ENCODE measurements at places on chromosomes 1 and 21. TPM values are rescaled to one million over a fixed set of nuclear protein-coding genes. Genes with fewer than 3 reads are reported as not detected.

- peak overlapping the region; percentile 76 for H3K27ac ChIP-seq
- peak; percentile 53 for DNase-seq
- H3K4me3 ChIP-seq: peak overlapping the region; percentile 44
- no peaks in the 10 kb centered on the region for H3K36me3 ChIP-seq
Measured at GRCh38 chr1:162631546-162632191, 595 bp upstream of the DDR2 start.

- no peaks in the 10 kb centered on the region for H3K4me1 ChIP-seq
- DNase-seq: no peak
- no peak overlapping the region for H3K27ac ChIP-seq
- no peak overlapping the region for H3K4me3 ChIP-seq
- no peaks in the 10 kb centered on the region for H3K27me3 ChIP-seq
- no peaks in the 10 kb centered on the region for H3K36me3 ChIP-seq
Measured at GRCh38 chr1:210076620-210077019, 138.6 kb downstream of the SYT14 start.

DNA sequence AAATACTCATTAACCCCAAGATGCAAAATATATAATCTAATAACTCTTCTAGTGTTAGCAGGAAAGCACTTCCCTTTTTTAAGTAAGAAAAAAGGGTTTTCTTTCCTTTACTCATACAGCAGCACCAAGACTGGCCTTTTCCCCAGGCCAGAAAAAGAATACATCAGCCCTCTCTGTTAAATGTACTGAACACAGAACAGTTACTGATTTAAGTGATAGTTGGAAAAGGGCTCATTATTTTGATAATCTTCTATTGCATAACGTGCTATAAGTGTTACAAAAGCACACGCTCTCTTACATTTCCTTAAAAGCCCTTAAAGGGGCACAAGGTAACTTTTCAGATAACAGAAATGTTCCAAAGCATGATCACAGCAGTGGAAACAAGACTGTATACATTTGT, 142.9 kb downstream of the TIAM1 start:
- H3K27ac ChIP-seq: no peak overlapping the region
- DNase-seq: no peak
- no peaks in the 10 kb centered on the region for H3K27me3 ChIP-seq
- H3K4me3 ChIP-seq: no peak overlapping the region
- no peaks in the 10 kb centered on the region for H3K4me1 ChIP-seq
- no peaks in the 10 kb centered on the region for H3K36me3 ChIP-seq

DNA sequence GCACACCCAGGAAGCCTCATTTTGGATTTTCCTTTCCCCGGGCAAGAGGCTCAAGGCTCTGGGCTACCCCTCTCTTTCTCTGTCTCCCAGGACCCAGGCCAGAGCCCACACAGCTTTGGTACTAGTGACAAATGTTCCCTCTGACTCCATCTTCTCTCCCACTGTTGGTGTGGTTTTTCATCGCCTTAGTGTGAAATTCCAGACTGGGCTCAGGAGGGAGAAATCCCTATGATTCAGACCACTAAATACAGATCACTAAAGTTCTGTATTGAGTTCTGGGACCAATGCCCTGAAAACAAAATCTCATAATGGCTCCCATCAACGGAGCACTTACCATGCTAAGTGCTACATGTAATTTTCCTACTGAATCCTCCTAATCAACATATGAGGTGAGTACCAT, 26.1 kb downstream of the IQGAP3 start:
- no peaks in the 10 kb centered on the region for H3K27me3 ChIP-seq
- H3K4me3 ChIP-seq: no peak overlapping the region
- no peaks in the 10 kb centered on the region for H3K36me3 ChIP-seq
- no peak overlapping the region for H3K27ac ChIP-seq
- DNase-seq: no peak
- H3K4me1 ChIP-seq: no peaks in the 10 kb centered on the region

DNA sequence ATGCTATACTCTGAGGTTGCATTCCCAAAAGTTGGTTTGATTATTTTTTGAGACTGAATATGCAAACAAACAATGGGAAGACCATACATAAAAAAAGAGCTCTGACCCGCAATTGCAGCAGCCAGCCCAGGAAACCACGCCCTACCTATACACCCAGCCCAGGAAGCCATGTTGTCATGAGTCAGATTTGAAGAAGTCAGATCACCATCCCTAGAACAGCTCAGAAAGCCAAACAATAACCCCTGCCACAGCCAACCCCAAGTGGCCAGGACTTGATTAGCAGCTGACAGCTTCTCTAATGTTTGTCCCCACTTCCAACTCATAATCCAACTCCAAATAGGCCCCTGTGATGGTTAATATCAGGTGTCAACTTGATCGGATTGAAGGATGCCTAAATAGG, 621.9 kb downstream of the NPHP4 start:
- DNase-seq: no peak
- no peak overlapping the region for H3K27ac ChIP-seq
- no peak overlapping the region for H3K4me3 ChIP-seq
- no peaks in the 10 kb centered on the region for H3K4me1 ChIP-seq

- H3K36me3 ChIP-seq: no peaks in the 10 kb centered on the region
- H3K27me3 ChIP-seq: no peaks in the 10 kb centered on the region
- no peak overlapping the region for H3K4me3 ChIP-seq
- no peaks in the 10 kb centered on the region for H3K4me1 ChIP-seq
- no peak for DNase-seq
Measured at GRCh38 chr1:30650968-30651320, 72.4 kb downstream of the MATN1 start.

DNA sequence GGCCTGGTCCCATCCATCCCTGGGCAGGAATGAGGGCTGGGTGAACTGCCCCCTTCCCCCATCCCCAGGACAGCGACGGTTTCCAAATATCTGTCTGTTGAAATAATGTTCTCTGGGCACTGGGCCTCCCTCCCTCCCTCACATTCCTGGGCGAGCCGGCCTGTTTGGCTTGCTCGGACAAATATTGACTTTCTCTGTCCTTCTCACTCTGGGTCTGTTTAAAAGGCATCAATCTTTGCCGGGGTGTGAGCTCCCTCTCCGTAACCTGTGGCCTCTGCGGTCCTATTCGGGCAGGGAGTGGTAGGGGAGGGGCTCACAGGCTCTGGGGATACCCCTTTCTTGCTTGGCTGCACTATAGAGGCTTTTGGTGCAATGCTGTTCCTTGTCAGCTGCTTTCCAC, 40.2 kb downstream of the FOXD2 start:
- DNase-seq: no peak
- H3K4me3 ChIP-seq: no peak overlapping the region
- H3K4me1 ChIP-seq: no peaks in the 10 kb centered on the region
- no peak overlapping the region for H3K27ac ChIP-seq

DNA sequence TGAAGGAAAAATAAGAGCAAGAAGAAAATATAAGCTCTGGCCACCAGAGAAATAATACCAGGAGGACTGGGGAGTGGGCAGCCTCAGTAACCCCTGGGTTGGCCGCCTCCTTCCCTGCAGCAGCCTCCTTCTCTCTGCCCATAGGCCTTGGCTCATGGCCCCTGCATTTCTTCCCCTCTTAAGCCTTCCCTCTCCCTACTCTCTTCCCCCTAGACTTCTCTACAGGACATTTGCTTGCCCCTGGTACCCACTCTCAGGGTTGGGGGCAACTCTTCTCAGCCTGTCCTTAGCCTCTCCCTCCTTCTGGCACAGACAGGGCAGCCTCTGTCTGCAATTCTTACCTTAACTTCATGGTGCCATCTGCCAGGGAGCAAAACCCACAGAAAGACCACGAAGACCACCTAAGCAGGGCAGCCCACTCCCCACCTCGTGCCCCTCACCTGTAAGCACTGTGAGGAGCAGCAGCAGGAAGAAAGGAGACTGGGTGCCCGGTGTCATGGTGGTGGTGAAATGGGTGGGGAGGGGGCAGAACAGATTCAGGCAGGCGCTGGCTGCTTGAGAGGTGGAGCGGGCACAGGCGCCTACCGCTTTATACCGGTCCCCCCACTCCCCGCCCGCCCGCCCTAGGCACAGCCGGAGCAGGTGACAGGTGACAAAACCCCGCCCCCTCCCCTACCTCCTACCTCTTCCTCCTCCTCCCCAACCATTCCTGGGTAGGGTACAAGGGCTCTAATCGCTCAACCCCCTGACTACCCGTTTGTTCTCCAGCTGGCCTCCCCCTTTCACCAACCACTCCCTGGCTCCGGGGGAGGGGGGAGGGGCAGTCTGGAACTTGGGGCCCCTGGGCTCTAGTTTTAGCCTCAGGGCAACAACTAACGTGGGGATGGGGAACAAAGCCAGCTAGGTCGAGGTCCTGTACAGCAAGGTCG, 15.1 kb downstream of the THBS3 start:
- no peak for DNase-seq
- H3K27ac ChIP-seq: peak overlapping the region; percentile 95
- H3K27me3 ChIP-seq: no peaks in the 10 kb centered on the region
- peak overlapping the region; percentile 45 for H3K4me3 ChIP-seq
- peaks cover 13% of the 10 kb centered on the region for H3K4me1 ChIP-seq
- no peaks in the 10 kb centered on the region for H3K36me3 ChIP-seq

DNA sequence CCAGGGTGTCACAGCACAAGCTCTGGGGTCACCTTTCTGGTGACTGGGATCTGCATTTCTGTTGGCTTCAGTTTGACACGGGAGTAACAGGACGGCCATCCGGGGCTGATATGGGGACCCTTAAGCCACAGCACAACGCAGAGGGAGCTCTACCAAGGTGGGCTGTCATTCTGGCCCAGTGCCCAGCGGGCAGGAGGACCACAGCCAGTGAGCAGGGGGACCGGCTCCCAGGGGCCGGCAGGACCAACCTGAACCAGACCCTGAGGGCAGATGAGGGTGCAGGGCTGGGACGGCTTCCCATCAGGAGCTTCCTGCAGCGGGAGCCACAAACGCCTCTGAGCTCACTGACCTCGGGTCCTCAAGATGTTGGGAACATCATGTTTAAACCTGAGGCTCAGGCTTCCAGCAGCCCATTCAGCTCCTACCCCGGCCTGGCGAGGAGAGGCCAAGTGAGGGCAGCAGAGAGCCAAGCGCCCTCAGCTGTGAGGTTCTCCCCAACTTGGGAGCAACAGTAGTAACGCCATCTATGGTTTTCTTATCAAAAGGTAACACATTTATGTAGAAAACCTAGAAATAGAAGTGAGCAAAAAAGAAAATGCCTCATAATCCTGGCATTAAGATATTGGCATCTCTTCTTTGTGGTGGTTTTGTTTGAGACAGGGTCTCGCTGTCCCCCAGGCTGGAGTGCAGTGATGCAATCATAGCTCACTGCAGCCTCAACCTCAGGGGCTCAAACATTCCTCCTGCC, 26.8 kb downstream of the TMEM201 start:
- H3K36me3 ChIP-seq: no peaks in the 10 kb centered on the region
- no peaks in the 10 kb centered on the region for H3K4me1 ChIP-seq
- H3K27ac ChIP-seq: no peak overlapping the region
- no peaks in the 10 kb centered on the region for H3K27me3 ChIP-seq
- DNase-seq: peak; percentile 46
- no peak overlapping the region for H3K4me3 ChIP-seq

- no peaks in the 10 kb centered on the region for H3K27me3 ChIP-seq
- peak within 1 kb of the TSS; percentile 99 for H3K4me3 ChIP-seq
- DNase-seq: peak; percentile 64
- peaks cover 10% of the 10 kb centered on the region for H3K4me1 ChIP-seq
Measured at GRCh38 chr1:6554907-6555778, at the start of gene TAS1R1. TAS1R1 (plus strand) TSS chr1:6555307; CDS start chr1:6555374, 67 bp downstream.

- DNase-seq: no peak
- H3K27ac ChIP-seq: no peak overlapping the region
- H3K36me3 ChIP-seq: no peaks in the 10 kb centered on the region
- no peak overlapping the region for H3K4me3 ChIP-seq
- no peaks in the 10 kb centered on the region for H3K4me1 ChIP-seq
Measured at GRCh38 chr21:45788637-45789506, 145.3 kb downstream of the PCBP3 start.

The E2F2 gene
- total RNA-seq: 1.1 TPM

GRCh38 chr1:29162476-29163138, 19.1 kb downstream of the SRSF4 start:
- no peak for DNase-seq
- no peaks in the 10 kb centered on the region for H3K27me3 ChIP-seq
- H3K4me3 ChIP-seq: no peak overlapping the region
- peaks cover 2% of the 10 kb centered on the region for H3K4me1 ChIP-seq
- H3K36me3 ChIP-seq: no peaks in the 10 kb centered on the region

The USH2A gene
- total RNA-seq: not detected

Data from ovary (tissue), 10 donors.